ENCODE measurements at places on chromosomes 12 and 14. TPM values are rescaled to one million over a fixed set of nuclear protein-coding genes. Genes with fewer than 3 reads are reported as not detected.

NTN4 gene
- polyA plus RNA-seq, result 0.11 TPM

CFAP73 gene
- not detected for polyA plus RNA-seq

DNA sequence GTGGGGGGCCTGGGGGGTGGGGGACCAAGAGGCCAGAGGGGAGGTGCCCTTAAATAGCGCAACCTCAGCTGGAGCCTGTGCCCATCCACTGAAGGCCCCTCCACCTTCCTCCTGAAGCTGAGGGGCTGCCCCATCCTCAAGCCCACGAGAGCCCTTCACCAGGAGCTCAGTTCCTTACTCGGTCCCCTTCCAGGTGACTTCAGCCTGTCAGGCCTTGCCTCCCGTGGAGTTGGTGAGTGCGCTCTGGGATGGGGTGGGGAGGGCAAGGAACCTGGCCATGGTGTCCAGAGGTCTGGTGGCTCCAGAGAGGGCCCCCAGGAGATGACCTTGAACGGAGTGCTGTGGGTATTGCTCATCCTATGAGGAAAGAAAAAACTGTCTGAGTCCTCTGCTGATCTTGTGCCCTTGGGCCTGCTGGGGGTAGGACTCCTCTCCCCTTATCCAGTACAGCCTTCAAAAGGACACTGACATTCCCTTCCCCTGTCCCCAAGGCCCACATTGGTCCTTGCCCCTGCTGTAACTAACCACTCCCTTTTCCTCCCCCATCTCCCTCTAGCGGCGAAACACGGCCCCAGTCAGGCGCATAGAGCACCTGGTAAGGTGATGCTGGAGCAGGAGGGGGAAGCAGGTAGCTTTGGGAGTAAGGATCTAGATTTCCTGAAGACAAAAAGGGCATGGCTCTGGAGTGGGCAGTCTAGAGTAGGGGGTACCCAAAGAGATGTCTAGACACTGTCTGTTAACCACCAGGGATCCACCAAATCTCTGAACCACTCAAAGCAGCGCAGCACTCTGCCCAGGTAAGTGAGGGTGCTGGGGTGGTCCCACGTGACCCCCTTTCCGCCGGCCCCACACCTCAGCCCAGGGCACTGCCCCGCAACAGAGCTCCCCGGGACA, 3.6 kb downstream of the TNS2 start:
- peaks cover 54% of the 10 kb centered on the region for H3K4me1 ChIP-seq
- no peak for DNase-seq
- no peaks in the 10 kb centered on the region for H3K27me3 ChIP-seq
- peak overlapping the region; percentile 35 for H3K27ac ChIP-seq

DNA sequence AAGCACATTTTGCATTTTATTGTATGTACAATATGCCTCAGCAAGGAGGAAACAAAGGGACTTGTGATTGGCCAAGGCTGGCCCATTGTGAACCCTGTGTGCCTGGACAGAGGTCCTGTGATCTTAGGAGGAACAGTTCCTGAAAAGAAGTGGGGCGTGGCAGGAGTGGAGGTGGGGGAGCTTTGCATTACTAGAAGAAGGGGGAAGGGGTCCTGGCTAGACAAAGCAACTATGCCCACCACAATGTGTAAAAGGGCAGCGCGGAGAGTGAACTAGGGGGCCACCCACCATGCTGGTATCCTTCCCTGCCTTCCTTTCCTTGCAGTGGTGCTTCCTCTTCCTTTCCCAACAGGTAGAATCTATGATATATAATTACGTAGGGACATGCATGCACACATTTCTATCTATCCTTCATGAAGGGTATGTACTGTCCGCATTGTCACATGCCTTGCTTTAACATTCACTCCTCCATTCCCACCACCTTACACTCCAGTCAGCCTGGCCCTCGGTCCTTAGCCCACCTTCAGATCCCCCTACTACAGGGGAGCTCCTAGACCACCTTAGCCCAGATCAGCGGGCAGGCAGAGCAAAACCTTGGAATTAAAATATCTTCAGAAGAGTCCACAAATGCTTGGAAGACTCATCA, 12.5 kb downstream of the KRT8 start:
- H3K36me3 ChIP-seq, result no peaks in the 10 kb centered on the region
- H3K27me3 ChIP-seq, result no peaks in the 10 kb centered on the region
- H3K27ac ChIP-seq, result no peak overlapping the region
- H3K4me1 ChIP-seq, result peaks cover 5% of the 10 kb centered on the region

DNA sequence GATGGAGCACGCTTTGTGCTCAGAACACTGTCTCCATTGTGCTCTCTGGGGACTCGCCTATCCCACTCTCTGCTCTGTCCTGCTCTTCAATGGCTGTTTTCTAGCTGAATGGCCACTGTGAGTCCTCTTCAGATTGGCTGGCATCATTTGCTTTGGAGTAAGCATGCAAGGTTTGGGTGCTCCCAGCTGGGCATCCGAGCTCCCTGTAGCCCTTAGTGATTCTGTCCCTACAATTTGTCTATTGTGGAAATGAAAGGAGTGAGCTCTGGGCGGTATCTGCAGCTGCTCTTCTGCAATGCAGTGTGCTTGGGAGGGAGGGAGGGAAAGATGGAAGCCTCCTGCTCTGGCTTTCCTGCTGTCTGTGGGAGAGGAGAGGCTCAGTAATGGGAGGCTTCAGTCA, 84.8 kb downstream of the SMOC1 start:
- H3K27ac ChIP-seq, result no peak overlapping the region
- H3K4me3 ChIP-seq, result no peak overlapping the region
- no peaks in the 10 kb centered on the region for H3K36me3 ChIP-seq
- DNase-seq, result no peak
